Hematopoietic multipotent progenitor cell (in vitro differentiated cells): ENCODE measurements at places on chromosomes 1 and 21.
A peak's percentile ranks its signal among the peaks of the same experiment; 100 is the strongest.

DNA sequence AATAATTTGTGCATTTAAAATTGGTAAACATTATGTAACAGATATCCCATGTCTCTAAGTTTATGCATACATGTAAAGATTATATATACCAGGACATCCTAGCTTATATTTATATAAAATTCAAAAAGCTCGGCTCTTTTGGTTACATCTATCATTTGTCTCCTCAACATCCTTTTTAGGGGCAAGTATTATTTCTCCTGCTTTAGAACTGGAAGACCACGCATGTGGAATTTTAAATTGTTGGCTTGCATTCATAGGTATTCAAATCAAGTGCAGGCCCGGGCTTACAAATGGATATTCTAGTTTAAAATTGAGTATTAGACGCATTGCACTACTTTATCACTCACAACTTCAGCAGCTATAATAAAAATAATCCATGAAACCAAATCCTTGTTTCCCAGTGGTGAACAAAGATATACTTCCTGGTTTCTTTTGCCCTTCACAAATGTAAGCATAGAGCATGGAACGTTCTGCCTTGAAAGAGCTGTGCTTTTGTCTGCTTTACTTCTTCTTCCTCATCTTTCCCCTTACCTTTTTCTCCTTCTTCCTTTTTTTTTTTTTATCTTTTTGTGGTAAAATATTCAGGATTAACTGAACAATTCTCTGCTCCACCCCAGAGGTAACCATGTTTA is 57.1 kb downstream of the DDAH1 start:
- no peak for DNase-seq

GRCh38 chr1:234553240-234554188 is 56.5 kb downstream of the IRF2BP2 start:
- DNase-seq, result peak; percentile 27

DNA sequence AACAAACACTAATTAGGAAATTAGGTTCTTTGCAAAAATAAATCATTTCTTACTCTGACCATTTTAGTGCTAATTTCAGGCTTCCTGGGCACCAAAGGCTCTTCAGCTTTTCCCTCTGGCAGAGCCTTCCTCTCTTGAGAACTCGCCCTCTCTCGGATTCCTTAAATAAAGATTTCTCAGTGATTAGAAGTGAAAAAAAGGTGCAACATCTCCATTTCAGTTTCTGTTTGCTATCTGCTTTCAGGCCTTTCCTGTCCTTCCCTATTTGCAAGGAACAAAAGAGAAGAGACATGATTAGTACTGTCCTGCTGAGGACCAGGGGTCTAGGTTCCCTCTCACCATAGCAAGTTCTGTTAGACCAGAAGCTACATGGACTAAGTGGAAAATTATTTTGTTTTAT is 27.8 kb upstream of the CACYBP start:
- DNase-seq, result no peak

- DNase-seq, result no peak
Observed at GRCh38 chr1:18288722-18289121, 181.1 kb downstream of the IGSF21 start.

DNA sequence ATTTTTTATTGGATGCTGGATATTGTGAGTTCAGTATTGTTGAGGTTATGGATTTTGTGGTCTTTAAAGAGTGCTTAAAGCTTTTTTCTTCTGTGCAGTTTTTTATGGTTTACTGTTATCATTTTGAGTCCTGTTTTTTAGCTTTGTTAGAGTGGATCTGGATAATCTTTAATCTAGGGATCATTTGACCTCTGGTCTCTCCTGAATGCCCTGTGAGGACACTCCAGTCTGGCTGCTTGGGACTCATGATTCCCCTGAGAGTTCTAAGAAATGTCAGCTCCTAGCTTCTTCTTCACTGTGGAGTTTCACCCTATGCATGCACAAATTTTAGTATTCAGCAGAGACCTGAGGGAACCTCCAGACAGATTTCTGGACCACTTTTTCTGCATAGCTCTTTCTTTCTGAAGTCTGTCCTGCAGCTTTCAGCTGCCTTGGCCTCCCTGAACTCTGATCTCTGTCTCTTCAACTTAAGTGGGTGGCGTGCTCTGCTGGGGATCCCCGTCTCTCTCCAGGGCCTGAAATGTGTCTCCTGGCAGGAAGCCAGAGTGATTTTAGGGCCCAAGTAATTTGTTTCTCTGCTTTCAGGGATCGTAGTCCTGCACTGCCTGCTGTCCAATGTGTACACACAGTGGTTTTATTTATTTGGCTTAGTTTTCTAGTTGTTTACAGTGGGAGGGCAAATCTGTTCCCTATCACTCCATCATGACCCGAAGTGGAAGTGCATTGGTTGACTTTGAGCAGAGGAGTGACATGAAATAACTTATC is 14.7 kb downstream of the PEX14 start:
- DNase-seq, result no peak

GRCh38 chr1:180278596-180279395 is 48.7 kb downstream of the LHX4 start:
- peak; percentile 52 for DNase-seq

- no peak for DNase-seq
Observed at GRCh38 chr1:89279011-89279466, 6.4 kb upstream of the GBP5 start.

DNA sequence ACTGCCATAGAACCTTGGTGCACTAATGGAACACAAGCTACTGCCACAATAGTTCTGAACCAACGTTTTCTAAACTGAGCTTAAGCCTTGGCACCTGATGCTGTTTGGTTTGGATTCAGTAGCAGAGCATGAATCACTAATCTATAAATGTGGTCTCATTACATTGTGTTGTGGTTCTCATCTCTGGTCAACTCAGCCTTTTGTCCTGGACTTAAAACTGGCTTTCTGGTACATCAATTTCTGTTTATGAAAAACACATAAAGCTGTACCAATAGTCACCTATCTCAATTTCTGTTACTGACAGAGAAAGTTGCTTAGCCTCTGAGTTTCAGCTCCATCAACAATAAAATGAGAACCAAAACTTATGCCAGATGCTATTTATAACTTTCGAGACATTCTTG is 197.5 kb upstream of the KIAA0040 start:
- DNase-seq, result no peak

DNA sequence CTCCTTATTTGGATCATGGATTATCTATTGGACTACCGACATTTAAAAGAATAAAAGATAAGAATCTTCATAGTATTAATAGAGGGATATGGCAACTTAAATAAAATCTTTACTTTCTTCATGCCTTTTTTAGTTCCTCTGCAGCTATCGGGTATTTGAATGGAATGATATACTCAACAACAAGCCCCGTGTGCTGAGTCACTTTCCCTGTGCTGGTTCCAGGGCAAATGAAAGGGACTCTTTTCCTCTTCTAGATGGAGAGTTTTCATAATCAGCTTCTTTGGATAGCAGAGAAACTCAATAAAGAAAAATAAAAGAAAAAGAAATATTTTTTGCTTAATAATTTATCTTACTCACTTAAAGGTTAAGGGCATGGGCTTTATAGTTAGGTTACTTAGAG is 213.7 kb downstream of the LRRC40 start:
- no peak for DNase-seq

- peak; percentile 82 for DNase-seq
Observed at GRCh38 chr1:175192630-175193526, at the start of gene KIAA0040. TSS of gene KIAA0040 (minus strand) at chr1:175192776. CDS start at chr1:175161013, 31,763 bp downstream.

DNA sequence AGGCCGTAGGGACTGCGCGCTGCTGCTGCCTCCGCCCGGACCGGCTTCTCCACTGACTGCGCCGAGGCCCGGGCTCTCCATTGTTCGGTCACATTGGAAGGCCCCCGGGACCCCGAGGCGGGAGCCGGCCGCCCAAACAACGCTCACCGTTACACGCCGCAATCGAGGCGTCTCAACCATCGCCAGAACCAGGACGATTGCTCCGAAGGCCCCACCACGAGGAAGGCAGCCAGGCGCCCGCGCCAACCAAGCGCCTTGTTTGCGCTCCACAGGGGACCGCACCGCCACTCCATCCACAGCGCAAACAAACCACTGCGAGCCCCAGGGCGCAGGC is 595 bp downstream of the GLUL start:
- no peak for DNase-seq

- DNase-seq, result no peak
Observed at GRCh38 chr21:34979383-34979782, 69.7 kb downstream of the RUNX1 start.
